Activated T-helper 1 cell treated with anti-CD3 and anti-CD28 coated beads, Interleukin-2, amount 50 U/mL, for 16 hours (primary cell): ENCODE measurements at places on chromosomes 2 and 18.

DNA sequence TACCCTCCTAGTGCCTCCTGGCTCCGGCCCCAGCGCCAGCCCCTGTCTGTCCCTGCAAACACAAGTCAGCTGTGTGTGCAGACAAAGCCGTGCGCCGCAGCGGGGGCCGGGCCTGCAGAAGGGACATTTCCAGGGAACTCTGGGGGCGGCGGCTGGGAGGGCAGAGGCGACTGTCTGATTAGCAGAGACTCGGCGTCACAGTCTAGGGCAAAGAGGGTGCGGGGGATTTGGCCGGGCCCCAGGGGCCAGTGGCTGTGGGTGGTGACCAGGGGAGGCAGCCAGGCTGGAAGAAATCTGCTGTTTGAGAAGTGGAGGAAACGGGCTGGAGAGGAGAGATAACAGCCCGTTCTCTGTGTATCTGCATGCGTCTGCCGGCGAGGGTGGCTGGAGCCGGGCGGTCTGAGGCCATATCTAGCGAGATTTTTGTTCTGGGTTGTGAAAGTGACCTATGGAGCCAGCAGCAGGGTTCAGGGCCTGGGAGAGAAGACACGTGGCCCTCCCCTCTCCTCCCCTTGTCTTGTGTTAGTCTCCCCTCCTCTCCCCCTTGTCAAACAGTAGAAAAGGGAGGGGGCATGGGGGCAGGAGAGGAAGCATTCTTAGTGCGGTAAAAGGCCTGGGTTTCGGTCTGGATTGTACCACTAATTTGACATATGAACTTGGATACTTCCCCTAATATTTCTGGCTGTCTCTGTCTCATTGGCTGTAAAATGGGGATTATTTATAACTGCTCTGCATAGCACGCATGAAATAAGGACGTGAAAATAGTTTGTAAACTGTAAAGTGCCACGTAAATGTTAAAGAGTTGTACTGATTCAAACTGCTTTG lies 169.4 kb downstream of the SMAD7 start:
- DNase-seq: no peak

GRCh38 chr2:2703762-2704427 lies 372.8 kb upstream of the MYT1L start:
- DNase-seq: no peak

GRCh38 chr2:237996021-237996593 lies 29.3 kb downstream of the UBE2F start:
- no peak for DNase-seq

DNA sequence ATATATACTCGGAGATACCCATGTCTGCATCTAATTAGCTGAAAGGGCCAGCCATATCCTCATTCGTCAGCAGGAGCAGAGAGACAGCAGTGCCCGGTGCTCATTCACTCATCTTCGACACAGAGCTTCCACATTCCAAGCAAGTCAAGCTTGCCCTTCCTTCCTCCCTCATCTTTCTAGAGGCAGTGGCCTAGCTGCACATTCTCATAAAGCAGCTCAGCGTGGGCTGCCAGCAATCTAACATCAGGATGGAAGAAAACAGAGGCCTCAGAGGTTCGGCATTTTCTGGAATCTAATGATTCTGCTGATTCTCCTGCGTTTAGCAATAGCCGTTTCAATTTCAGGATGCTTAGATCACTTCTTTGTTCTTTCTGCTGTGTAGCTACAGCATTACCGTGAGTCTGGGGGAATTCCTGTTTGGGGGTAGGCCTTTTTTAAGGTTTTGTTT lies 68.8 kb downstream of the CLHC1 start:
- DNase-seq: no peak

DNA sequence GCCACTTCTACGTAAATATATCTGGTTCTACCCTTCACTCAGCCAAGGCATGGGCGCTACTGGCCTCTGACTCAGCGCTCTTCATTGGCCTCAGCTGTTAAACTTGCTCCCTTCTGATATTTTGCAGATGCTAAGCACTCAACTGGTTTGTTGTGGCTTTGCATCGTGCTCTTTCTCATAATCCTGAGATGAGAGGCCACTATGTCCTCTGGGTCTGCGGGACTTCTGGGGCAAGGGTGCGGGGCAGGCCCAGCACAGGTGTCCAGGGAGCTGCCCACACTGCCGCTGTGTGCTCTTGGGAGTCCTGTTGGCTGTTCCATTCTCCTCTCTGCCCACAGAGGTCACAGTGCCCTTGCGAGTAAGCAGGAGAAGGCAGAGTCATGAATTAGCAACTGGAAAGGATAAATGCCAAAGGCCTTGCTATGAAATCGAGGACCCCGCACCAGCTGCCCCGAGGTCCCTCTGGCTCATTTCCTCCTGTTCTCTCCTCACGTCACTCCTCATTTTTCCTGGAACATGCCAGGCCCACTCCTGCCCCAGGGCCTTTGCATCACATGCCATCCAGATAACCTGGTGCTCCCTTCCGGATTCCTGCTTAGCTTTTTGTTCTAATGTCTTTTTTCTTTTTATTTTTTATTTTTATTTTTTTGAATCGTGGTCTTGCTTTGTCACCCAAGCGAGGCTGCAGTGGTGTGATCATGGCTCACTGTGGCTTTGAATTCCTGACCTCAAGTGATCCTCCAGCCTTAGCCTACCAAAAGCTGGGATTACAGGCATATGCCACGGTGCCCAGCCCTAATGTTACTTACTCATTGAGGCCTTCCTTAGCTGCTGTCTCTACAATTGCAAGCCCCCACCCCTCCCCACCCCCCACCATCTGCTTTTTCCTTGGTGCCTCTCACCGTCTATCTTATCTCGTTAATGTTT lies 34.9 kb upstream of the MAT2A start:
- DNase-seq: no peak

DNA sequence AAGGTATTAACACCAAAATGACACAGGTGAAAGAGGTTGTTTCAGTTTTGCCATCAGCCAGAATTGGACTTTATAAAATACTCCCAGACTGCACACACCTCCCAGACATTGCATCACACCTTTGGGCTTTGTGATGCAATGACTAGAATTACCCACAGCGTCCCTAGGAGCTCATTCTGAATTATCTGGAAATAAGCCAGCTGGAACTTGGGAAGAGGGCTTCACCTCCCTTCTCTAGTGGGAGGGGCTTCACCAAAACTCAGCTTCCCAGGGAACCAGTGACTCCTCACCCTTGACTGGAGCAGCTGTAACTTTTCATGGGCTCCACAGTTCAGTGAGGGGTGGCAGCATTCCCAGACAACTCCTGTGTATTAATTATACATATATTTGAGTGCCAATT lies 83.1 kb upstream of the BZW1 start:
- DNase-seq: no peak

DNA sequence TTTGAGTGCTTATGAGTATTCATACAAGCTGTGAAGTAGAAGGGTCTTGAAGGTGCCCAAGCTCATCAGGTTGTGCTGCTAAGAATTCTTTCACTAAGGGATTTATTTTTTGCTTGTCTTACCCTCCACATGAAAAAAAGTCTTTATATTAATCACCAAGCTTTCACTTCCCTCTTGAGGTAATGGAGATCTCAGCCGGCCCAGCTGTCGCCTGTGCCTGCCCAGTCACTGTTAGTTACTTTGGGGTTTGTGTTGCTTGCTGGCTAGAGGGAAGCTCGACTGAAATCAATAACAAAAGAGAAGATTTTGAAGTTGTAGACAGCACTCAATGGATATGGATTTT lies 21.9 kb downstream of the MC2R start:
- no peak for DNase-seq

GRCh38 chr2:158034198-158034866 lies 67.3 kb upstream of the UPP2 start:
- no peak for DNase-seq

DNA sequence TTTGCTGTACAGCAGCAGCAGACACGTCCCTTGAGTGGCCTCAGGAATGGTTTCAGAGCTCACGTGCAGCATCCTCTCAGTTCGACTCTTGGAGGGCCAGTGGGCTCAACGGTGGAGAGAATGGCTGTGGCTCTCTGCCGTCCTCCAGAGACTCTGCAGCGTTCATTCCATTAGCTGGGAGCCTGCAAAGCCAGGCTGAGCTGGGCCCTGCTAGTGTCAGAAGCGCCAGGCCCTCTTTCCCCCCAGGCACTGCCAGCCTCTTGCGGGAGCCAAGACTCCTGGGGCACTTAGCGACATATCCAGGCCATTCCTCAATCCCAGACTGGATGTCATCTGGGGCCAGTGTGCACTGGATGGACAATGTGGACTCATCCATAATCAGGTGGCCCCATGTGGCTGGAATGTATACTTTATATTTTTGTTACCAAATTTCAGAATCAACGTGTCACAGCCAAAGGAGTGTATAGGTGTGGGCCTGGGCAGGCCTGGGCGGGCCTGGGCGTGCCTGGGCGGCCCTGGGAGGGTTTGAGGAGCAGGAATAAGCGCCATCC lies 125.1 kb upstream of the EPAS1 start:
- DNase-seq: no peak

DNA sequence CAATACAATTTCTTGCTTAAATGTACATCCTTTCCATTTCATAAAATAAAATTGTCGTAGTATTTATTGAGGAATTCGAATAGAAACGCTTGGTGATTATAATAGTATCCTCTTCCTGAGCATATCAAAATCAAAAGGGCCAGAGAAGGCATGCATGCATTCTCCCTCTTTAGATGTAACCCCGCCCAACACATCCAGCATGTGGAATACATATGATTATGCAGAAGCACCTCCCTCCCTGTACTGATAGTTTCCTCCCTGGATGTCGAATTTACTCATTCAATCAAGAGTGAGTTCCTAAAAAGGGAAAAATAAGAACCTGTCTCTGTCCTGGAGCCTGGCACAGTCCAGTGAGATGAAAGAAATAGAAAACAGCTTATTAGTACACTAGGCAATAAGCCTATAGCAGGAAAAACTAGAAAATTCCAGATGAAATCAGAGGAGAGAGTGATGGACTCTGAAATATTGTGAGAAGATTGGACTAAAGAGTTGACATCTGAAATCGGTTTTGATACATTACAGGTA lies 262.9 kb downstream of the RDH14 start:
- DNase-seq: no peak

- no peak for DNase-seq
Measured at GRCh38 chr2:156908825-156909224, 348.7 kb upstream of the GALNT5 start.

GRCh38 chr2:8064603-8065002 lies 617.3 kb upstream of the ID2 start:
- DNase-seq: no peak

- no peak for DNase-seq
Measured at GRCh38 chr2:228083131-228083530, 98.4 kb downstream of the SPHKAP start.

DNA sequence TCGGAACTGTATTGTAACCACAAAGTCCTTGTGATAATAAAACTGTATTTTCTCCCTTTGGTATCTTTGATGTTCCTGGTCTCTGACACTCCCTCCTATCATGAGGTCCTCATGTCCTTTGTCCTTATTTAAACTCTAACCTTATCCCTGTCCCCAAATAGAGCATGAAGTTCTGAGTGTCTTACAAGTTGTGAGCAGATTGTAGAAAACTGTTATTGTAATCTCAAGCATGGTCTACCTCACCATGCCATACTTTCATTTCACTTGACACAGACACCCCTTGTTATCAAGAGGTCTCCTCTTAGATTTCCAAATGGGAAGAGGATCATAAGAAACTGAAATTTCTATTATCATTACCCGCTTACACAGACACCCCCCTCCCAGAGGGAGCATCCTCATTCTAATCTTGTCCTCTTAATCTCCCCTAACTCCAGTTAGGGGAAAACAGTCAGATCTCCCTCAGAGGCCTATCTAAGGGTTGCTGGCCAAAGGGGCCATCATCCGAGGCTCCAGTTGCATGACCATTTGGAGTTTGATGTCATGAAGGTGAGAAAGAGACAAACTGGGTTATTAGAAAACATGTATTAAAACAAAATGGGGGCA lies 29.0 kb downstream of the MYO3B start:
- no peak for DNase-seq

GRCh38 chr2:226828191-226828590 lies 7.7 kb upstream of the RHBDD1 start:
- no peak for DNase-seq

- no peak for DNase-seq
Measured at GRCh38 chr18:50816419-50817166, 3.2 kb downstream of the MRO start.
